Right lobe of liver (tissue), 6 donors: ENCODE measurements at places on chromosomes 5 and 9.
A peak's percentile ranks its signal among the peaks of the same experiment; 100 is the strongest.

- DNase-seq = no peak
These were observed 44.8 kb upstream of the ALDOB start for GRCh38 chr9:101480386-101480785.

GRCh38 chr5:178545176-178545575 lies 45.0 kb downstream of the COL23A1 start:
- no peak for DNase-seq

DNA sequence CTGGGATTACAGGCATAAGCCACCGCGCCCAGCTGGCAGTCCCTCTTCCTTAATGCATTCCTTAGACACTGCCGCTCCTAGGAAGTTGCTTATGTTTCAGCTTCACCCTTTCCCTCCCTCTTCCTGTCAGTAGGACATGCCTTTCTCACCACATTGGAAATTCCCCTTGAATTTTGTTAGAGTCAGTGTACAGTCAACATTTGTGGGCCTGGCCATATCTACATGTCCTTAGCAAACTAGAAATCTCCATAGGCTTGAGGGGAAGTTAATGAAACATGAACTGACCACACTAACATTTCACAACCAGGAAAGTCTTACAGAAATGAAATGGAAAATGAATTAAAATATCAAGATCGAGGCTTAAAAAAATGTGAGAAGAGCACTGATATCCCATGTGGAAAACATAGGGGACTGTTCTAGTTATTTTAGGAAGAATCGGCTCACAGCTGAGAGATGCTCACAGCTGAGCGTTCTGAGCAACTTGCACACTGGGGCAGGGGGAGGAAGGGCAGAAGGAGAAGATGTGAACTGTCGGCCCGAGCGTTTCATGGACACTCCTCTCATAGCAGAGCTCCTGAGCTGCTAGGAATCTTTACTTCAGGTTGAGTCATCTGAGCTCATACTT lies 21.1 kb upstream of the LVRN start:
- DNase-seq = no peak

GRCh38 chr5:59092758-59093157 lies 509.9 kb downstream of the RAB3C start:
- no peak for DNase-seq

DNA sequence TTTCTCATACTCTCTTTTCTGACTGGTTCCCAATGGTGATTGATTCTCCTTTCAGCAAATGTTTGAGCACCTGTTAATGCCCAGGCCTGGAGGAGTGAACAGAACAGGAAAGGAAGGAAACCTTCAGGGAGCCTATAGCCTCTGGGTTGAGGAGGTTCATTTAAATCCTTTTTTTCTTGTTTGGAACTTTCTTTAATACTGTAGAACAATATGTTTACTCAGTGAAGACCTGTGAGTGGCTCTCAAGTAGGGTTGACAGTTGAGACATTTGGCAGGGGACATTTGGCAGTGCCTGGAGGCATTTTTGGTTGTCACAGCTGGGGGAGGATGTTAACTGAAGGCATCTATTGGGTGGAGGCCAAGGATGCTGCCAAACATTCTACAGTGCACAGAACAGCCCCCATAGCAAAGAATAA lies 6.1 kb upstream of the FAM120AOS start:
- no peak for DNase-seq

GRCh38 chr5:109113608-109114007 lies 296.2 kb downstream of the PJA2 start:
- no peak for DNase-seq

DNA sequence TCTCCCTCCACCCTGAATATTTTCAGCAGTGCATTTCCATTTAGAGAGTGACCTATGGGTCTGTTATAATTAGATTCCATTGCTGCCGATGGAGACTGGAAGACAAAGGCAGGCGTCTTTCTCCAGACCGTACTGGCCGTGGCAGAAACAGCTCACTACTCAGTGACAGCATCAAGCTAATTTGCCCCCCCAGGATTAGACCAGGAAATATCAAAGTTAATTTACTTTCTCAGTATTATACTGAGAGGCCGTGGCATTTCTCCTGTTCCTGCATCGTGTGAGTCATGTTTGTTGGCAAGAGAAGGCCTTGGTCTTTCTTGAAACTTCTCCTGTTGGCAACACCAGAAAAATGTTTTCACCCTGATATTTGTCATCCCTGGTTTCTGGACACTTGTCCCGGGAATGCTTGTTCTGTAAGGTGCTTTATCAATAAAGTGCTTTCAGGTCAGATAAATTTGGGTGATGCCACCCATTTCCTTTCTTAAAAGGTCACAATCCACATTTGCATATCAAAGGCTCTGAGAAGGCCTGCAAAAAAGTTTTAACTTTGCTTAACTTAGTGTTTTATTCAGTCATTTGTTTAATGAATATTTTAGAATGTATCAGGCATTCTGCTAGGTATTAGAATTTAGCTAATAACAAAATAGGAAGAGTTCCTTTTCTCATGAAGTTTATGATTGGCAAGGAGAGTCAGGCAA lies 28.4 kb downstream of the SV2C start:
- DNase-seq = no peak

GRCh38 chr9:32399110-32399815 lies 14.8 kb downstream of the ACO1 start:
- DNase-seq = no peak

- DNase-seq = no peak
These were observed 1092.0 kb downstream of the MAT2B start for GRCh38 chr5:164597293-164597900.

DNA sequence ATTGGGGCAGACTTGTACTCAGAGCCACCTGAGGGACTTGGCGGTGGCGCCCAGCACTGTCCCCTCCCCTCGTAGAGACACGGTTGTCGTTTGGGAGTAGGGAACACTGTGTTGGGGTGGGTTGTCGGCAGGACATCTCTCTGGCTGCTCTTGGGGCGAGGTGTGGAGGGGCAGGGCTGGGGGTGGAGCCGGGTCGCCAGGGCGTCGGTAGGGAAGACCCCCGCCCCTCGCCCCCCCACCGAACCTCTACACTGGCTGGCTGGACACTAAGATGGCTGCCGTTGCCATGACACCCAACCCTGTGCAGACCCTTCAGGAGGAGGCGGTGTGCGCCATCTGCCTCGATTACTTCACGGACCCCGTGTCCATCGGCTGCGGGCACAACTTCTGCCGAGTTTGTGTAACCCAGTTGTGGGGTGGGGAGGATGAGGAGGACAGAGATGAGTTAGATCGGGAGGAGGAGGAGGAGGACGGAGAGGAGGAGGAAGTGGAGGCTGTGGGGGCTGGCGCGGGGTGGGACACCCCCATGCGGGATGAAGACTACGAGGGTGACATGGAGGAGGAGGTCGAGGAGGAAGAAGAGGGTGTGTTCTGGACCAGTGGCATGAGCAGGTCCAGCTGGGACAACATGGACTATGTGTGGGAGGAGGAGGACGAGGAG lies 778 bp downstream of the TRIM41 start:
- no peak for DNase-seq

GRCh38 chr9:131762356-131762932 lies 22.6 kb upstream of the RAPGEF1 start:
- DNase-seq = peak; percentile 79

DNA sequence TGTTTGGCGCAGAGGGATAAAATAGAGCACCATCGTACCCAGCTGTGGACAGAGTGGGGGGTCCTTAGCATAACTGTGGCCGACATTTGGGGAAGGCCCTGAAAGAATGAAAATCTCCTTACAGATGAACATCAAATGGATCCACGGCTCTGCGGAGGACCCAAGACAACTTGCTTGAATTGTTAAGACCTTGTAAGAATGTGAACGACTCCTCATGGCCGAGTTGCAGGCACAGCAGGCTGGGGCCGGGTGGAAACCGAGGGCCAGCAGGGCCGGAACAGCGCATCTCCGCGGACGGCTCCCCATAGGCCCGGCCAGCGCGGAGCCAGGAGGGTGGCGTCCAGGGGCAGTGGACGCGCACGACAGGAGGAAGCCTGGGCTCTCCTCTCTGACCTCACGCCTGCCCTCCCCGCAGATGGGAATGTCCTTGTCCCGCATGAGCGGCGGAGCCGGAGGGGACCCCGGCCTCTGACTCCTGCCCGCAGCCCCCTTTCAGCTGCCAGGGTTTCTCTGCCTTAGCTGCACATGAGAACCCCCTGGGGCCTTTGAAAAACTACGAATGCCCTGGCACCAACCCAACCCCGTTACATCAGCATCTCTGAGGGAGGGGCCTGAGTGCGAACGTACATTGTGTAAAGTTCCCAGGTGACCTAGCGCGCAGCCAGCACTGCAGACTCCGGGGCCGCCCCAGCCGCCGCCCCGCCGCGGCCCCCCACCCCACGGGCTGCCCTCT lies 36.2 kb upstream of the PTCH1 start:
- DNase-seq = no peak

DNA sequence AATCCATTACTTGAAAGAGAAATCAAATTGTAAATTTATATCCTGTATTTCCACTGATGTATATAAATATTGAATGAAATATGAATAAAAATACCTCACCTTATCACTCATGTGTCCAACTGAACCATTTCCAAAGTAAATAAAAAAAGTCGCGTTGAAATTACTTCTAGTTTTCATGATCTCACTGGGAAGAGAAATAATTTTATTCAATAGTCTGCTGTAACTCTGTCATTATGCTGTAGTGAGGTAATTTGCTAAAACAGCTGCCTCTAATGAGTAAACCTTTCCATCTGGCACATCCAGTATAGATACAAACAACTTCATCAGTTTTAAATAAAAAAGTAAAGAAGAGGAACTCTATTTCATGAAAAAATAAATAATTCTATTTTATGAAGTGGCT lies 611.5 kb downstream of the ZNF608 start:
- no peak for DNase-seq

DNA sequence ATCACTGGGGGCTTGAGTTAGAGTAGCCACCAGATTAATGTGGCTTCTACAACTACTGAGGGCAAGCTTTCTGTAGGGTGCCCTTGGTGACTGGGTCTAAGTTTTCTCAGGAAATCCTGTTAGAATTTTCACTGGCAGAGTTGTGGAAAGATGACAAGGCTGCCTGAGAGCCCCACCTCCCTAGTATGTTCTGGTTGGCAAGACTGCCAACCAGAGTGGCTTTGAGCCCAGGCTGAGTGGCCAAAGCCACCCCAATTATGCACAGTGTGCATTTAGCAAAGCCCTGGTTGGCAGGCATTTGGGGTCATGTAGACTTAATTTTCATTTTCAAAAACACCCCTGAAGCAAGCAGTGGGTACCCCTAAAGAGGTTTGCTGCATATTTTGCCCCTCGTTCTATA lies 136.7 kb upstream of the HAPLN1 start:
- DNase-seq = no peak

DNA sequence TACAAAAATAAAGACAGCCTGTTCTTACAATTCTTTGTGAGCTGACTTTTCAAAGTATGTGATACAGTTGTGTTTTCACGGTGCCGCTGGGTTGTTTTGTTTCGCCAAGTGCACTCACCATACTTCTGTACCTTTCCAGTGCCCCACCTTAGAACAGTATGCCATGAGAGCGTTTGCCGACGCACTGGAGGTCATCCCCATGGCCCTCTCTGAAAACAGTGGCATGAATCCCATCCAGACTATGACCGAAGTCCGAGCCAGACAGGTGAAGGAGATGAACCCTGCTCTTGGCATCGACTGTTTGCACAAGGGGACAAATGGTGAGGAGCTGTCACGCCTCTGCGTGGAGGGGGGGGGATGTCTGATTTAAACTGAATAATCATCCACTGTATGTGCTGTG lies 12.9 kb downstream of the CCT5 start:
- DNase-seq = peak; percentile 77

DNA sequence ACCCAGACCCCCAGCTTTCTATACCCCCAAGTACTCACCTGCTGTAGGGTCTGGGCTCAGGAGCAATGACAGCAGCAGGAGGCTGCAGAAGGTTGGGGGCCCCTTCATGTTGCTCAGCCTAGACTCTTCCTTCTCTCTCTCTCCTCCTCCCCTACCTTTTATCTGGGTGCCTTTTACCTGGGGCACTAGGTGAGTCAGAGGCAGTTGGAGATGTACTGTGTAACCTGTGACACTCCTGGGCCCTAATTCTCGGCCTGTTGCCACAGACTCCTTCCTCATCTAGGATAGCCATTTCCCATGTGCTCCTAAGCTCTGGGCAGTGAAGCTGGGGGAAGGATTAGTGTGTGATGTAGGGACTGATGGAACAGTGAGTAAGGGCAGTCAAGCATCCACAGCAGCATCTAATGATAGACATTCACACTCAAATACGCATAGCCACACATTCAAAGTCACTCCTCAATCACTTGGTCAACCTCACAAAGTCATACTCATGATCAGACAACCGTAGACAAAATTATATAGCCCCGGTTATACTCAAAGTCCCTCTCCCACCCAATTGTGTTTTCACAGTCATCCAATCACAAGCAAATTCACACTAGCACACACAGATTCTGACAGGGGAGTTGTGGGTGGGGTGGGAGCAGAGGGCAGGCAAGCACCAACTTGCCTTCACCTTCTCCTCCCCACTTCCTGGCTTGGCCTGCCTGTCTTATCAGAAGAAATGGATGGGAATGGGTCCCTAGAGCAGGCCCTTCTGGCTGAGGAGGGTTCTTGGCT lies at the start of gene CCL27:
CCL27 (minus strand) TSS at position 132 of the 777 bp plus-strand sequence; CDS start at position 108, 24 bp downstream.
- DNase-seq = no peak

- no peak for DNase-seq
These were observed 16.8 kb upstream of the PHF19 start for GRCh38 chr9:120893611-120894307.

GRCh38 chr5:158354958-158355357 lies 496.0 kb upstream of the CLINT1 start:
- no peak for DNase-seq

DNA sequence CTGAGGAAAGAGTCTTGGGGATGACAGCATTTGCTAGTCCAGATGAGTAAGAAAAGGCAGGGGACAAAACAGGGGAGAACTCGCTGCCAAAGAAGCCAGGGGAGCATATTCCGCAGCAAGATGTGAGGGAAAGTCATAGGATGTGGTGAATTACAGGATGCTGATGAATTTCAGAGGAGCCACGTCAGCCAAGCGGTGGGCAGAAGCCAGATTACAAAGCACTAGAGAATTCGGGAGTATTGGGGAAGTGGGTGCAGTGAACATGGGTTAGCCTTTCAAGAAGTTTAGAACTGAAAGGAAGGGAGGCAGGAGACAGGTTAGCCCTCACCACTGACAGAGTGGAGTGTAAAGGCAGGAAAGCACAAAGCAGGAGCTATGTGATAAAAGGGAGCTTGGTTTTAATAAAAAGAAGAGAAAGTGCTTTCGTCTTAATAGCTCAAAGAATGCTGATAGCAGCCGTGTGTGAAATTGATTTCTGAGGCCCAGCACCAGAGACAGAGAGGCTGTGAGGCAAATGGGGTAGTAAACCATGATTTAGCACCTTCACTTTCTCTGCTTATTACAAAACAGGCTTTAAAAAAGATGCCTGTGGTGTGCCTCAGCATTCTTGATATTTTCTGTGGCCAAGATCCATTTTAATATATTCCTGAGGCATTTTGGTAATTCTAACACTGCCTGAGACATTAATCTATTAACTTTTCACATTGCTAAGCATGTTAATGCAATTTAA lies 16.9 kb downstream of the ADAMTSL1 start:
- no peak for DNase-seq
